RWPE2 (cell line): ENCODE measurements at places on chromosomes 7 and 10.

DNA sequence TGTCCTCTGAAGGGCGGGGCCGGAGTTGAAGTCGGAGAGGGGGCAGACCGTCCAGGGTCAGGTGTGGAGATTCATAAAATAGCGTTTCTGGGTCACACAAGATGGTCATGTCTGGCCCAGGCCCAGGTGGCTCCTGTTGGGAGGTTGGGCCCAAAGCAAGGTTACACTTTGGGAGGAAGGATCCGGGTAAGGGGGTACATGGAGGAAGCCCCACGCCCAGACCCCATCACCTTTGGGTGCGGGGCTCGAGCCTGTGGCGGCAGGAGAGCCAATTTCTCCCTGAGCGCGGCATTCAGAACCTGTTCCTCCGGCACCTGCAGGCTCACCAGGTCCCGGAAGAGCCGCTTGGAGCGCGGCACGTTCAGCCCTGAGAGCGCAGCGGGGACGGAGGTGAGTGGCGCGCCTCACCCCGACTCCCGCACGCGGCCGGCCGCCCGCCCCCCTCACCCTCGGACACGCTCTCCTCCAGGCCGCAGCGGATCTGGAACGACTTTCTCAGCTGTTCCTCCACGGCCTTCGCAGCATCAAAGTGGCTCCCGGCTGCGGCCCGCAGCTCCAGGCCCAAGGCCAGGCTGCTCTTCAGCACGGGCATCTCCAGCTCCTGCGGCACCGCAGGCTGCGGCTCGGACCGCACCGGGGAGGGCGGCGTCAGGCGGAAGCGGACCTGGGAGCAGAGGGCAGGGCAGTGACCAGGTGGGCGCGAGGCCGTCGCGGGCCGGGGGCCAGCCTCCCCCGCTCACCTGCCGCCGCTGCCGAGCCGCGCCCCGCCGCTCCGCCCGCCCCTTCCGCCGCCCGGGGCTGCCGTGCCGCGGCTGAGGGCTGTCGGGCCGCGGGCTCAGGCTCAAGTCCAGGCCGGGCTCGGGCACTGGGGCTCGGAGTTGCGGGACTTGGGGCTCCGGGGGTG lies 644 bp downstream of the PPP1R35 start:
- peaks cover 3% of the 10 kb centered on the region for H3K4me1 ChIP-seq
- peaks cover 34% of the 10 kb centered on the region for H3K36me3 ChIP-seq

- H3K27ac ChIP-seq: no peak overlapping the region
- H3K4me1 ChIP-seq: no peaks in the 10 kb centered on the region
- H3K36me3 ChIP-seq: no peaks in the 10 kb centered on the region
- no peaks in the 10 kb centered on the region for H3K27me3 ChIP-seq
- no peak for DNase-seq
- H3K4me3 ChIP-seq: no peak overlapping the region
Measured at GRCh38 chr7:73986158-73986631, 41.8 kb upstream of the ELN start.

DNA sequence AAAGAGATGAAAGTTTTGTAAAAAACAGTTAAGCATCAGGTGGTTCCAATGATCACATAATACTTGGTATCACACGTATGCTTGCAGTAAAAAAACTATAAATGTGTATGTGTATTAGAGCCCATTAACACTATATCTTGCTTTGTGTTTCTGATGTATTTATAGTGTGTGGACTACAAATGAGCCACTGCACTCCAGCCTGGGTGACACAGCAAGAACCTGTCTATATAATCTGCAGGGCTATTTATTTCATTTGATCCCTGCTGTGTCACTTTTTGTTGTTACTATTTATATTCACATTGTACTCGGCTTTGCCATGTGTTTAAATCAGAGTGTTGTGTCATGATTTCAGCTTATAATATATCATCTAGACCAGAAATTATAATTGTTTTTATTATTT lies 487.8 kb upstream of the TEX47 start:
- no peak overlapping the region for H3K27ac ChIP-seq
- no peaks in the 10 kb centered on the region for H3K4me1 ChIP-seq
- no peak for DNase-seq

DNA sequence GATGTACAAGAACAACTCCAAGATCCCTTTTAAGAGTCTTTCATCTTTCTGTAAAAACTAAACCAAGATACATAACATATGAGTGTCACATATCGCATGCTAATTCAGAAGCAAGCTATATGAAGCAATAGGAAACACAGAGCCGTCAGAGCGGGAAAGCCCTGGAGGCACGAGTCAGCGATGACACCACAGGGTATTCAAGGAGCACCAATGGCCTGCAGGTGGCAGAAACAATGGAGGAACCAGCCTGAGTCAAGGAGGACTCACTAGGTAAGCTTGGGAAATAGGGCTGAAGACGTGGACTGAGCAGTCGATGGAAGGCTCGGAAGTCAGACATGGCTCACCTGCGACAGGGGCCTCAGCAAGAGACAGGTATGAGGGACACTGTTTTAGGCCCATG lies 214.4 kb downstream of the FAM107B start:
- H3K27me3 ChIP-seq: no peaks in the 10 kb centered on the region
- H3K4me1 ChIP-seq: peaks cover 14% of the 10 kb centered on the region
- no peaks in the 10 kb centered on the region for H3K36me3 ChIP-seq
- peak; percentile 80 for DNase-seq
- no peak overlapping the region for H3K27ac ChIP-seq

DNA sequence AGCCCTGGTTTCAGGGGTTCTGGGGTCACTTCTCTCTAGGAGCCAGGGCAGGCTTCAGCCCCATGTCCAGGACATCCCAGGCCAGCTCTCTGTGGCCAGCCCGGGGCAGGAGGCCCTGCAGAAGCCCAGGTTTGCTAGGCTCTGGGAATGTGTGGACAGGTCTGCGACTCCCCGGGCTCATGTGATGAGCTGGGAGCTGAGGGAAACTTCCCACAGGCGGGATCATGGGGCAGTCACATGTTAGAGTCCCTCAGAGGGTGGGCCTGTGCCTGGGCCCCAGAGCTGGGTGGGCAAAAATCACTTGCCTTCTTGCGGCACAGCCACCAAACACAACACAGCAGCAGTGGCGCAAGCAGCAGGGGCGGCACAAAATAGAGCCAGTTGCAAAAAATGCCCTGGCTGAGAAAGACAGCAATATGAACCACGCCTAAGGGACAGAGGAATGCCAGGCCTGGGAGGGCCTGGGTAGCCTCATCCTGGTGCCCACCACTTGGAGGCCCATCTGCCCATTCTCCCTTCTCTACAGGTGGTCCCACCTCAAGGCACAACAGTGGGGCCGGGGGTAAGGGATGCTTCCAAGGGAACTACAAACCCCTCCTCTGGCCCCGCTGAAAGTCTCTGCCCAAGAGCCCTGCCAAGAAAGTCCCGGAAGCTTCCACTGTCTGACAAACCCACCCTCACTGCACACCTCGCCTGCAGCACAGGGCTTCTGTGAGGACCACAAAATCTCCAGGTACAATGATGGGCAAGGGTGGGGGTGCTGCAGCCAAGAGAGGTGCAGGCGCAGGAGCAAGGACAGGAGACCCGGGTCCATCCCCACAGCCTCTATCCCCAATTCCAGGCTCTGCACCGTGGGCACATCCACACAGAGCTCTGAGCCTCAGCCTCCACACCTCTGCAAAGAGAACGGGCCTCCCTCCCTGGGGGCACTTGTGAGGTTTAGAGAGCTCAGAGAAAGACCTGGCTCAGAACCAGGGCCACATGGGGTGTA lies 34.6 kb upstream of the ANTXRL start:
- H3K27me3 ChIP-seq: no peaks in the 10 kb centered on the region
- H3K4me3 ChIP-seq: no peak overlapping the region
- no peak for DNase-seq
- no peak overlapping the region for H3K27ac ChIP-seq

DNA sequence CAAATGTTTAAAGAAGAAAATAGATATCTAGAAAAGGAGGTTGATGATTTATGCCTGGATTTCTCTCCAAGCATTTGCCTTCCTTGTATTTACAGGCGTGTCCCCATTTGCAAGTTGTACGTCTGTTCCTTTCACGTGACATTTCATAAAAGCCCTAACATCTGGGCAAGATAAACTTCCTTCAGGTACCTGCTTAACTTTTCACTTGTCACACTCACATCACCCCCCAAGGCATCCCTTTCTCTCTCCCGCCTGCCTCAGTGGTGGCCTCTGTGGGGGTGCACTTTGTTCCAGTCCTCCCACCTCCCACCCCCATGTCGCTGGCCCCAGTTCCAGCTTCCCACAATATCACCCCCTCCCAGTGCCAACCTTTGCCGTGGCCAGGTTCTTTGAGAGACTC lies 6.7 kb downstream of the TWIST1 start:
- H3K36me3 ChIP-seq: 0 out of 2 replicates have a peak, but pooled peaks cover 4% of the 10 kb centered on the region
- no peak overlapping the region for H3K27ac ChIP-seq
- H3K4me3 ChIP-seq: no peak overlapping the region
- H3K4me1 ChIP-seq: peaks cover 14% of the 10 kb centered on the region
- peaks cover 100% of the 10 kb centered on the region for H3K27me3 ChIP-seq

DNA sequence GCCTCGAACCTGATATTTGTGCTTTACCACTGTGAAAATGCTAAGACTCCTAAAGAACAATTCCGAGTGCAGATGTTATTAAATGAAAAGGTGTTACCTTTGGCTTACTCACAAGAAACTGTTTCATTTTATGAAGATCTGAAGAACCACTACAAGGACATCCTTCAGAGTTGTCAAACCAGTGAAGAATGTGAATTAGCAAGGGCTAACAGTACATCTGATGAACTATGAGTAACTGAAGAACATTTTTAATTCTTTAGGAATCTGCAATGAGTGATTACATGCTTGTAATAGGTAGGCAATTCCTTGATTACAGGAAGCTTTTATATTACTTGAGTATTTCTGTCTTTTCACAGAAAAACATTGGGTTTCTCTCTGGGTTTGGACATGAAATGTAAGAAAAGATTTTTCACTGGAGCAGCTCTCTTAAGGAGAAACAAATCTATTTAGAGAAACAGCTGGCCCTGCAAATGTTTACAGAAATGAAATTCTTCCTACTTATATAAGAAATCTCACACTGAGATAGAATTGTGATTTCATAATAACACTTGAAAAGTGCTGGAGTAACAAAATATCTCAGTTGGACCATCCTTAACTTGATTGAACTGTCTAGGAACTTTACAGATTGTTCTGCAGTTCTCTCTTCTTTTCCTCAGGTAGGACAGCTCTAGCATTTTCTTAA lies 47.7 kb downstream of the MINPP1 start:
- H3K4me3 ChIP-seq: no peak overlapping the region
- H3K27me3 ChIP-seq: no peaks in the 10 kb centered on the region
- peaks cover 2% of the 10 kb centered on the region for H3K4me1 ChIP-seq
- H3K36me3 ChIP-seq: peaks cover 23% of the 10 kb centered on the region

GRCh38 chr7:130286881-130287280 lies 6.1 kb upstream of the CPA4 start:
- no peaks in the 10 kb centered on the region for H3K36me3 ChIP-seq
- H3K4me3 ChIP-seq: no peak overlapping the region
- no peak for DNase-seq
- H3K4me1 ChIP-seq: peaks cover 24% of the 10 kb centered on the region
- H3K27me3 ChIP-seq: no peaks in the 10 kb centered on the region

DNA sequence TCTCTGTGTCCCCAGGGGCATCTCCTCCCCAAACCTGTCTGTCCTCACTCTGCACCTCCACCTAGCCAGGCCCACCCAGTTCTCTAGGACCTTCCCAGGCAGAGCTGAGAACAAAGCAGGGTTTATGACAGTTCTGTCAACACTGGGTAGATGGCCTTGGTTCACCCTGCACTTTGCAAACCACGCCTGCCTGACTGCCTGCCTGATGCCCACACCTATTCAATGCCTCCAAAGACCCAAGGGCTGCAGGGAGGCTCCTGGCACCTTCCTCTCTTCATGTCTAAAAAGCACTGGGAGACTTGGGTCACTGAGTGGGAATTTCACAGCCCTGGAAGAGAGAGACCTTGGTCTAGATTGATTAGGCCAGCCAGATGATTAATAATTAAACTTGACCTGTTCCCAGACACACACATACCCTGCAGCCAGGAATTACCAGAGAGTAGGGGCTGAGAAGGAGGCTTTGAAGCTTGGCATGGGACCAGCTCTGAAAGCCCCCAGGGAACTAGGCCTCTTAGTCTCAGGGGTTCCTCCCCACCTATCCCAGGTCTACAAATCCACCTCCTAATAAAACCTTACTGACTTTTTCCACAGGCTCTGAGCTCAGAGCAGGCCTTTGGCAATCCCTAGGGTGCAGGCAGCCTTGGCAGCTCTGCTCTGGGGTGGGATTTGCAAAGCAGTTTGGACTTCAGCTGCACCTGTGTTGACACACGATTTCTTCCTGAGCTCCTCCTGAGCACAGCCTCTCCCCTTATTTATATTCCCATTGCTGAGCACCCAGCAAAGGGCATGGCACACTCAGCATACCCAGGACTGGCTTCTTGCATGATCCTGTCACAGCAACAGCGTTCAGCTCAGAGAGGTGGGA lies 25.7 kb upstream of the PDCD4 start:
- no peaks in the 10 kb centered on the region for H3K4me1 ChIP-seq
- H3K27me3 ChIP-seq: no peaks in the 10 kb centered on the region
- H3K36me3 ChIP-seq: no peaks in the 10 kb centered on the region
- no peak overlapping the region for H3K4me3 ChIP-seq

- peaks cover 14% of the 10 kb centered on the region for H3K4me1 ChIP-seq
- H3K36me3 ChIP-seq: no peaks in the 10 kb centered on the region
- DNase-seq: no peak
- no peaks in the 10 kb centered on the region for H3K27me3 ChIP-seq
- H3K4me3 ChIP-seq: no peak overlapping the region
- peak overlapping the region; percentile 35 for H3K27ac ChIP-seq
Measured at GRCh38 chr7:95550546-95550945, 45.8 kb downstream of the PDK4 start.

DNA sequence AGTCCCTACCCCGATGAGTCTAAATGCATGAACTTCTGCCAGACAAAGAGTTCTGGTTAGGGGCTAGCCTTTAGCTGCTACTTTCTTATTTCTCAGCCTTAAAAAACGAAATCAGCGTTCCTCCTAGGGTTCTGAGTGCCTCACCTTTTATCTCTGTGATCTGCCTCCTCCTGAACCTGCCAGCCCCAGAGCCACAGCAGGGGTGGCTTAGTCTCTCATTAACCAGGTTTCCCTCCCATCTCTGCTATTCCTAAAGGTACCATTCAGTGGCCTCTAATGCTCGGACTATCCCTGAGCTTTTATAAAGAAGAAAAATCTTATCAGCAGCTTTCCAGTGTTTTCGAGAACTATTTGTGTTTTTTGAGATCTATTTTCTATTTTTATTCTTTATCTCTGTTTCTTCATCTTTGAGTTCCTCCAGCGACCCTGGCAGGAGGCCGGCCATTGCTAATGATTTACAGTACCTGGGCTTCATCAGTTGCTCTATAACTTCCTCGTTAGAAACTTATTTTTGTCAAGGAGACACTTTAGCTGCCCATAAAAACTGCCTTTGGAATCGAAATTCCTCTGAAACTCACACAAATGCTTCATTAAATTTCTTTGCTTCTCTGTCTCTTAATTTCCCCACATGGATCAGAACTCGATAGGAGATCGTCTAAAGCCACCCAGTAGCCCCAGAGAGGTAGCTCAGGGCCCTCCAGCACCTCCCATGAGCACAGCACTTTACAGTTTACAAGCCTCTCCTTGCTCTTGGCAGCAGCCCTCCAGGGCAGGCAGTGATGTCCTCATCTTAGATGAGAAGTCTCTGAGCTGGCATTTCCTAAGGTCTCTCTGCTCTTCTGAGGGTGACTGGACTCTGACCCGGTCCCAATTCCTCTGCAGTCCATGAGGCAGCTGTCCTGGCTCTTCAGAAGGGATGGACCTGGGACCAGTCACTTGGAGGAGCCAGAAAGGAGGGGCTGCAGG lies 149.1 kb downstream of the EBF3 start:
- no peak overlapping the region for H3K27ac ChIP-seq
- H3K4me3 ChIP-seq: no peak overlapping the region
